ENCODE measurements at places on chromosomes 4 and X.

DNA sequence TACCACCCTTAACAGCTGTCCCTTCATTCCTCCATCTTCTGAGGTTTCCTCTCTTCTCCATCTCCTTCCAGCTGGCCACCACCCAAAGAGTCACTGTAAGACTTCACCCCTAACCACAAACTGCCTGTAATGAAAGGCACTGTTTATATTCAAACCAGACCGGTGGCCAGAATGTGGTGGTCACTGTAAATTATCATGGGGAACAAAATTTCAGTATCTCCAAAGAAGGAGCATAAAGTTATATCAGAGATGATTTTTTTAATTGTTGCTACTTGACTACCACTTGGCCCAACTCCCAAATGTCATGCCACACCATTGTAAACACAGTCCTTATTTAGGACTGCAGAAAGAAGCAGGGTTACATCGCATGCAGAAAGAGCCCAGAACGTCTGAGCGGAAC lies 44.8 kb downstream of the SMARCA1 start:
- no peak for DNase-seq

DNA sequence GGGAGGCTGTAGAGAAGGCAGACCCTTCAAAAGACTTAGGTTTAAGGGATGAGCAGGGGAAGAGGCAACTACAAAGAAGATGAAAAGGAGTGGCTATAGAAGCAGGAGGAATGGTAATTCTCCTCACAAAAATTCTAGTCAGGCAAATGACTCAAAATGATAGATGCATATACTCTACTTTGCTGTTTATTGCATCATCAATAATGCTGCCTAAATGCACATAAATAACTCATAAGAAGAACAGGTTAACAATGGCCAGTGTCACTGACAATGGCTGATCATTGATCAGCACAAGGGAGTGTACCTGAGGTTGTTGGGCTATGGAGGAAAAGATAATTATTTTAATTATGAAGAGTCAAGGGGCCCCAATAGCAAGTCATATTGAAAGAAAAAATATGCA lies 184.7 kb upstream of the ETNPPL start:
- no peak for DNase-seq

- no peak for DNase-seq
Observed at GRCh38 chr4:147780137-147780777, 48.4 kb downstream of the ARHGAP10 start.

DNA sequence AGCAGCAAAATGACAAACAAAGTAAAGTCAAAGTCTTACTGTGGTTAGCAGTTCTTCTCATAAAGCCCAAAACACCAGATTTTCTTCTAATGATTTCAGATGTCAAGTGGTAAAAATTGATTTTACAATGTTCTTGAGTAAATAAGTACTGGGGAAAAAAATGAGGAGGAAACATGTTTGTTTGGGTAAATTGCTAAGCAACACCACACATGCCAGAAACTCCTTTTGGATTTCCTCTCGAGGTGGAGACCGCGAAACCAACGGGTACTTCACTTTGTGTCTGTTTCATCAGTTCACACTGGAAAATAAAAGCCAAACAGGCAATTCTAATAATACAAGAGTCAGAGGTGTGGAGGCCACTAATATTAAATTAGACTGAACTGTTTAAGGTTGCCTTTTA lies 4.6 kb upstream of the PKD2 start:
- no peak for DNase-seq

GRCh38 chr4:79917246-79917645 lies 155.8 kb downstream of the ANTXR2 start:
- no peak for DNase-seq

DNA sequence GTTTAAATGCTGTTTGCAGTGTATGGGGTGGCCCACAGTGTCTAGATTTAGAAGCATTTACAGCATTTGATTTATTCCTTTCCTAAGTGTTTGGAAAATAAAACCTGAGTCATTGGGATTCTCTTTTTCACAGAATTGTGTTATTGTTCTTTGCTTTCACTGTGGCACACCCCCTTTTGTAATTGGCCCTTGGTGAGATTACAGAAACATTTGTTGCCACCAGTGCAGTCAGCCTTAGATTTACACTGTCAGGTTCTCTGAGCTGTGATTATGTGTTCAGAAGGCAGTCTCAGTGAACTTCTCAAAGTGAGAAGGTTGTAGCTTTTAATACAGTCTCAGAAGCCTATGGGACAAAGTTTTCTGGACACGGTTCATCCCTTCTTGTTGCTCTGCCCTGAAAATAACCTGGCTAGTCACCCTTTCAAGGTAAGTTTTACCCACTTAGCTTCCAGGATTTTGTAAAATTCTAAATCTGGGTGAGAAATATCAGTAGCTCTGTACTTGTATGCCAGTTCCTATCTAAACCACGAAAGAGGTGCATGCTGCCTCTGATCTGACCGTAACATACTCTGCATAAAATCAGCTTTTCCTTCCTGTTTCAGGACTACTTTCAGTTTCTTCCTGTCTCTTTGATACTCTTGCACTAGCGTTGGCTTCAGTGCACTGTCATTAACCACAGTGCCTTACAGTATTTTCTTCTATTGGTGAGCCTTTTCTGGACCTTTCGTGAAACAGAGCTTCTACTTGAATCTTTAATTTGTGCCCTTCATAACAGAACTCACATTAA lies 12.6 kb downstream of the RUFY3 start:
- DNase-seq: no peak

GRCh38 chrX:150038315-150038714 lies 100.0 kb upstream of the EOLA2 start:
- no peak for DNase-seq

- DNase-seq: no peak
Observed at GRCh38 chrX:78950009-78950835, 5.0 kb downstream of the P2RY10 start.

DNA sequence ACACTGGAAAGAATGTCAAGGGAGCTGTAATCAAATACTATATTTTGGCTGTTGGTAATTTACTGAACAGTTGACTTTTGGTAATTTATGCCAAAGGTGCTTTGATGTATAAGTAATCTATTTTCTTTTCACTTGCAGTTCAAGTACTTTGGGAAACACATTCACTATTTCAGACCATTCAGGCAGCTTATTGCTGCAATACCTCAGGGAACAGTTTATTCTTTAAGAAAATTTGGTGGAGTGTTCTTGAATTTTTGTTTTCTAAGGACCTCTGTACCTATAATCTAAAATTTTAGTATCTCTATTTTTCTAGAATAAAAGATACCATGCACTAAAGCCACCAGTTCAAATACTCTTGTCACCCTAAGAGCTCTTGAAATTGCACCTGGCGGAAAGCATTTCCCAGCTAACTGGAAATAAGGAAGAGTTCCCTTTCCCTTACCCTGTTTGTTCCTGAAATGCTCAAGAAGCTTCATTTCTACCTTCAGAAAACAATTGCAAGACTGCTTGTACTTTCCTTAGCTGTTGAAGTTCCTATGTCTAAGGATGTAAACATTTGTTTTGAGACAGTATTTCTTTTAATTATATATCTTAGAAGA lies 633.5 kb upstream of the FAT1 start:
- no peak for DNase-seq

- no peak for DNase-seq
Observed at GRCh38 chr4:104818579-104818978, 323.9 kb upstream of the CXXC4 start.

DNA sequence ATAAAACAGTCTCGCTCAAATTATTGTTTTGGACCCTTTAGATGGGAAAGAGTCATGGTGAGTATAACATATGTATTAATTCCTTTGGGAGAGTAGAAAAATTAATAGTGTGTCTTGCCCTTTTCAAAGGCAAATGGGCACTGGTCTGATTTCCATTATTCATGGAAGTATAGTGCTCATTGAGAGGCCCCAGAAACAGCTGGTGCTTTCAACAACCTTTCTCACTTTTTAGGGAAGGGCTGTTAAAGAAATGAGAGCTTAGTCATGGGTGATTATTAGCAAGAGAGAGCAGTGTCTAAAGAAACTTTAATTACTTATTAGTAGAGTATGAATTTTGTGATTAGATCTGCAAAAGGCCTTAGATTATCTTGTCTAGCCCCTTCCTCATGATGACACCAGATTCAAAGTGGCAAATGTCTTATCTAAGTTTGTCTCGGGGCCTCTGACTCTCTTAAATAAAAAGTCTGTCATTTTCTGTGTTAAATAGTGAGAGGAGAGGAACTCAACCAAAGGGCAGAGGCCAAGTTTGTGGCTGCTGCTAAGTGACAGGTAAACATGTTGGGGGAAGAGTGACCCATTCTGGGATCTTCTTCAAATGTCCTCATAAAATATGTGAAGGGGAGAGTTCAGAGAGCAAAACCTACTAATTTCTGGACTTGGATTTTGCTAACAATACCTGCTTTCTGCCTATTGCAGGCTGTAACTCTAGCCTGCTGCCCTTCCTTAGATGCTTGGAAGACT lies 110.6 kb downstream of the REPS2 start:
- no peak for DNase-seq

DNA sequence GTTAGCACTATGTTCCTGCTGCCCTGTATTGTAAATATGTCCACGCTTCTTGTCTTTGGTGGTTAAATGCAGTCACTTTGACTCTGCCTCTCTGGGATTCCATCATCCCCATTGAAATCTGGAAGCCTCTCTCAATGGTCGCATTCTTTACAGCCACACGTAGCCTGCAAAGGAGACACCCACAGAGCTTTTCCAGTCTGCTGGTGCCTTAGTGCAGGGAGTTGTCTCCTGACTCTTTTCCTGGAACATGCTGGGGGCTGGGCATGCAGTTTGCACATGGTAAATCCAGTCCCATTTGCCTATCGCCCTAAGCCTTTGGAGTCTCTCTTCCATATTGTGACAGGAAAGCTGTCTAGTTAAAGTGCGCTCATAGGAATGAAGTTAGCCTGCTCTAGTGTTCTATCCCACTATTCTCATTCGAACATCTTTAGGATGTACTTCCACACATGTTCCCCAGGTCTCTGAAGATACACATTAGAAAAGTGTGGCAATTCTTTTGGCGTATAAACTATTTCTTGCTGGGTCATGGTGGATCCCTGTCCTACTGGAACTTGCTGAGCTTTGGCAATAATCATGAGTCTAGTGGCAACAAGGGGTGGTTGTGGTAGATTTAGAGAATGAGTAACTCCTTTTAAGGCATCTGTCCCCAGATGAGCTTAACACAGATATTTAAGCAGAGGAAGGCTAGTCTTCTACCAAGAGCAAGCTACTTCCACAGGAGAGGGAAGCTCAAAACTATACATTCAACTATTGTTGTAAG lies 33.7 kb downstream of the COQ2 start:
- no peak for DNase-seq

GRCh38 chrX:44961817-44962607 lies 89.0 kb downstream of the KDM6A start:
- no peak for DNase-seq

DNA sequence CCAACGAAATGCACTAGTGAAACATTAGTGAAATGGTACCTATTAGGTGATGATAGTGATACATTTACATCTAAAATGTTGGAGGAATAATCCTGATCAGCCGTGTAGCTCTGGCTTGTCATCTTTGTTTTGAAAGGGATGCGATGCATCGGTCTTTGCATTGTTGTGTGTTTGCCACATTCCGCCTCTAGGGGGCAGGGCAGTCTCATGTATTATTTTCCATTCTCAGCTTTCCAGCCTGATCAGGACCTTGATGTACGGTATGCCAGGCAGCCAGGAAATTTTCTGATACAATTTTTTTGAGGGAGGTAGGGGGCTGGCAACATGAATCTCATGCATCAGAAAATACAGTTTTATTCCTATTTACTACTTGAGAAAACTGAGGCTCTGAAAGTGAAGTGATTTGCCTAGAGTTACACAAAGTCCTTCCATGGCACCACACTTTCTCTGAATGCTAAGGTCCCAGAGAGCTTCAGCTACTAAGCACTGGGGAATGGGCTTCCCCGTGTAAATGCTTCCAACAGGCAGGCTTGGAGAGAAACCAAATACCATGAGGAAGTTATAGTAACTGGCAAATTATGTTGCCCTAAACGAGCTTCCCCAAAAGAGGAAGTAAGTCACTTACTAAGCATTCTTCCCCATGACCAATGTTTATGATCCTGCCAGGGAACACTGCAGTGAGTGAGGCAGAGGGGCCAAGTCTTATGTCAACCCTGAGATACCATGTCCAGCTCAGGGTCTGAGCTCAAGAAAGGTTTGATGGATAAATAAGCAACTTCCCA lies 31.8 kb upstream of the IQSEC2 start:
- DNase-seq: peak; percentile 18

All from amygdala (tissue), 56 donors.